A673 (cell line): ENCODE measurements at places on chromosomes 5 and 9.

- no peaks in the 10 kb centered on the region for H3K27me3 ChIP-seq
- no peak overlapping the region for H3K4me3 ChIP-seq
- no peak for DNase-seq
- no peaks in the 10 kb centered on the region for H3K36me3 ChIP-seq
- H3K27ac ChIP-seq: no peak overlapping the region
Observed at GRCh38 chr9:7118633-7119032, 360.9 kb downstream of the KDM4C start.

DNA sequence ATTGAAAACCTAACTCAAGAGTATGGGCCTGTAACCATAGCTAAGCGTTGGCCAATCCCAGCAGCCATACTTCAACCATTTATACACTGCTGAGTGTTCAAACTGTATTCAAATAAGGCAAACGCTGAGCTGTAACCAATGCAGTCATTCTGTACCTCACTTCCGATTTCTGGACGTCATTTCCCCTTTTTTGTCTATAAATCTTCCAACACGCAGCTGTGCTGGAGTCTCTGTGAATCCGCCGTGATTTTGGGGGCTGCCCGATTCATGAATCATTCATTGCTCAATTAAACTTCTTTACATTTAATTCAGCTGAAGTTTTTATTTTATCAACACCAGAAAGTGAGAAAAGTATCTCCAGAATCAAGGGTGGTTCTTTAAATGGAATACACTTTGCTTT lies 31.7 kb downstream of the MTX3 start:
- H3K4me3 ChIP-seq: no peak overlapping the region
- H3K4me1 ChIP-seq: no peaks in the 10 kb centered on the region
- no peaks in the 10 kb centered on the region for H3K36me3 ChIP-seq
- no peaks in the 10 kb centered on the region for H3K27me3 ChIP-seq

GRCh38 chr5:57751710-57752109 lies 269.1 kb upstream of the ACTBL2 start:
- H3K27me3 ChIP-seq: no peaks in the 10 kb centered on the region
- no peaks in the 10 kb centered on the region for H3K4me1 ChIP-seq
- H3K36me3 ChIP-seq: no peaks in the 10 kb centered on the region
- no peak overlapping the region for H3K4me3 ChIP-seq

DNA sequence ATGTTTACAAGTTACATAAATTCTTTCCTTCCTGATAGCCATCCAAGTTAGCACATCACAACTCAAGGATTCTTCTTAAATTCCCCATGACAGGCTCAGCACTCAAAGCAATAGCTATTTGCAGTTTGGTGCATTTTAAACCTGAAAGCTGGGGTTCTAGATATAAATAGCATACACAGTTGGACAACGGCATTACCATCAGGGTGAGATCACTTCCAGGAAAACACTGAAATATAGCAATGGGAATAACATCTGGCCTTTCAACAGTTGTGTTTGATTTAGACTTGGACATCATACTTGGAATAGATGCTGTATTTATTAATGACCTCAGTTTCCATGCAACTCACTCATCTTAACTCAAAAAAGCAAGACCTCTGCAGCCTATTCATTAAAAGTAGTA lies 24.7 kb upstream of the LECT2 start:
- peaks cover 4% of the 10 kb centered on the region for H3K4me1 ChIP-seq
- no peak overlapping the region for H3K27ac ChIP-seq
- no peak overlapping the region for H3K4me3 ChIP-seq
- H3K36me3 ChIP-seq: no peaks in the 10 kb centered on the region
- H3K27me3 ChIP-seq: no peaks in the 10 kb centered on the region
- DNase-seq: no peak

DNA sequence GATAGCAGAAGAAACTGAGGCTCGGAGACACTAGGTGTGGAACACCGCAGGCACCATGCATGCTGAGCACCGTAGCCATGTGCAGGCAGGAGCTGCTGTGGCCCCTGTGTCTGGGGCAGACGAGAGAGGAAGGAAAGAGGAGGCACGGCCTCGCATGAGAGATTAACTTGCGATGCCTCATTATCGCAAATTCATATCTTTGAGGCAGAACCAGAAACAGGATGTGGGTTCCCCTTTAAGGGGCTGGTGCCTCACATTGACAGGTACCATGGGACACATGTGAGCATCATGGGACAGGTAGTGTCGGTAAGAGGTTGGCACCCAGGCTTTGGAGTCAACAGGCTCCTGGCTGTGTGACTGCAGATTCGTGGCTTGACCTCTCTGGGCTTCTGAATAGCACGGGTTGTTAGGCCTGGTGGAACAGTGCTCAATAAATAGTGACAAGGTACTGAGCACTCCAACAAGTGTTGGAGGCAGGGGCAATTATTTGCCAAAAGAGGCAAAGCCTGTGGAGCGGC lies 40.8 kb downstream of the NAIF1 start:
- H3K27ac ChIP-seq: no peak overlapping the region
- H3K4me3 ChIP-seq: no peak overlapping the region
- H3K4me1 ChIP-seq: no peaks in the 10 kb centered on the region
- H3K27me3 ChIP-seq: no peaks in the 10 kb centered on the region
